ENCODE measurements at places on chromosomes 11 and 22.

DNA sequence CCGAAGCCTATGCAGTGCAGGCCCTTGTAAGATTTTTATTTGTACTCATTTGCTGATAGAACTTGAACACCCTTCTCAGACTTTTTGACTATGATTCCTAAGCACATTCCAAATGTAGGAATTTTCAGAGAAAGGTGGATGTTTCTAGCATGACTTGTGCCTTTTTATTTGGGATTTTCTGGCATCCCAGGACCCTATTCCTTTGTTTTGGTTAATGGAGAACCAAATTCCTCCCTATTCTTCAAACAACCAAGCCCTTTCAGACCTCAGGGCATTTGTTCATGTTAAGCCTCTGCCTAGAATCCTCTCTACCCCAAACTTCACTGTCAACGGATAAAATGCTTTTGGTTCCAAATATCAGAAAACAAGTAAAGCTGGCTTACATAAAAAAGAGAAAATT lies 371.1 kb downstream of the DDX10 start:
- DNase-seq = no peak

DNA sequence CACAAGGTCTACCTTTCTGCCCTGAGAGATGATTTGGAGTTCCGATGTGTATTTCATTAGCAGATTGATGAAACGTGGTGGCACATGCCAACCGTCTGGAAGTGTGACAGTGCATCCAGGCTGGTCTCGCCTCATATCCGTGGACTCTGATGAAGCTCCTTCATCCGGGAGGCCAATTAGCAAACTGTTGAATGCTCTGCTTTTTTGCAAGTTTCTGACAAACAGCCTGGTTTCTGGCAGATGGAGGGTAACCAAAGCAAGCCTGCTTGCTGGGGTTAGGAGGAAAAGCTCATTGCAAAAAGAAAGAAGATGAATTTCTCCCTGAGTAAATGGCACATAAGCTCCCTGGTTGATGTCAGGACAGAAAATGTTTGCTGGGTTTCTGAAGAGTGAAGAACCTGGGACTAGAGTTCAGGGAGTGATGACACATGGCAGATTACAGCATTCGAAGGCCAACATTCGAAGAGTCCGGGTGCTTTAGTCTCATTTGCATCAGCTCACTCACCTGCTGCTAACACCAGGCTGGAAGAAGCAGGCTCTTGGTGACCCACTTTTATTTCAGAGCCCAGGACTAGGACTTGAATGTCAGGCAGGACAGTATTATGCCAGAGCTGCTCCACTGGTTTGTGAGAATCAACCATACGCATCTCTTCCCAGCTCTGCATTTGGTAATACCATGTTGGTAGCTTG lies 135.9 kb upstream of the TTC12 start:
- DNase-seq = no peak

DNA sequence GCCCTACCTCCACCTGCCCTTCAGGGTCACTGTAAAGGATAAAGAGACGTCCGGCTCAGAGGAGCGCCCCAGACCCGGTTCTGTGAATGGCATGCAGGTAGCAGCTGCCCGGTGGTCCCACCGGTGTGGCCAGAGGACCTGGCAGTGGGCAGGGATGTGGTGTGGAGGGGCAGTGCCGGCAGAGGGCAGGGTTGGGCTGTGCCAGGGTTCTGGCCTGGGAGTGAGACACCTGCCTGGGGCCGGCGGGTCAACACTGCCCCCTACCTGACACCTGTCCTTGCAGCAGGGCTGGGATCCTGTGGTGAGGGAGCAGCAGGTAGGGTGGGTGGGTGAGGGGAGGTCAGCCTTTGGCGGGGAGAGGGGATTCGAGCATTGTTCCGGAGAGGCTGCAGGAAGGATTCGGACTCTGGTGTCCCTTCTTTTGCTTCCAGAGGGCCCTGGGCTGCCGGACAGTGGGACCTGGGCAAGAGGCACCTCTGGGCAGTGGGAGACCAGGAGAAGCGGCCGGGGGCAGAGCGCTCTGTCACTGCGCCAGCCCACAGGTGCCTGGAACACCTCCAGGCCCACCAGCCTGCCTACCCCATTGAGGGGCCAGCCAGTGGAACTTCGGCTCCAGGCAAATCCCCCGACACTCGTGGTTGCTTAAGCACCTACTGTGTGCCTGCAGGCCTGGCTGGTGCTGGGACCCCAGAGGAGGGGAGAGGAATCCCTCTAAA lies 1.6 kb upstream of the PHLDA2 start:
- peak; percentile 58 for DNase-seq

DNA sequence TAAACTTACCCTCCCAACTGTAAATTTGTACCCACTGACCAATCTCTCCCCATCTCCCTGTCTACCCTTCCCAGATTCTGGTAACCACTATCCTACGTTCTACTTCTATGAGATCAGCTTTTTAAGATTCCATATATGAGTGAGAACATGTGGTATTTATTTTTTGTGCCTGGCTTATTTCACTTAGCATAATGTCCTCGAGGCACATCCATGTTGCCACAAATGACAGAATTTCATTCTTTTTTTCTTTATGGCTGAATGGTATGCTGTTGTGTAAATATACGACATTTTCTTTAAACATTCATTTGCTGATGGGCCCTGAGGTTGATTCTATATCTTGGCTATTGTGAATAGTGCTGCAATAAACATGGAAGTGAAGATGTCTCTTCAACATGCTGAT lies 74.7 kb upstream of the RRM1 start:
- DNase-seq = no peak

DNA sequence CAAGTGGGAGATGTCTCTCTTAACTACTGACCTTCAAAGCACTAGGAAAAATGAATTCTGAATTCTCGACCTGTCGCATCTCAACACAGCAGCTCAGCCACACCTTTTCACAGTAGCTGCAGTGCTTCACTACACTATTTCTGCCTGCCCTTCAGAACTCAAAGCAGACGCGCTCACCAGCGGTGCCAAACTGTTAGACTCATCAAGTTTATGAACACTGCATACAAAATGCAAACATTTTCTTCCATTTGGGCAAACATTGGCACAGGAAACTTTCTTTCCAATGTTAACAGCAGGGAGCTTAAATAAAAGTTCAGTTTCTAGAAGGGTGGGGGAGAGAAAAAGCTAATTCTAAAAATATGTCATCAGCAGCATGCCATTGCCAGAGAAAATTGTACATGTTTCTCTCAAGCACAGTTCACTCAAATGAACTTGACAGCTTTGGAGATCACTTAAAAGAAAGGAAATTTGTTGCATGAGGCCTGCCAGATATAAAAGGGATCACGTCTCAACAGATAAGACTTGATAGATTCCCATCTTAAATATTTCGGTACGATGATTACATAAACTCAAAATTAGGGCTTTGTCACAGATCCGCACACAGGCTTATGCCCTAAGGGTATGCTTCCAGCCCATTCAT lies 82.7 kb downstream of the CADM1 start:
- DNase-seq = no peak

DNA sequence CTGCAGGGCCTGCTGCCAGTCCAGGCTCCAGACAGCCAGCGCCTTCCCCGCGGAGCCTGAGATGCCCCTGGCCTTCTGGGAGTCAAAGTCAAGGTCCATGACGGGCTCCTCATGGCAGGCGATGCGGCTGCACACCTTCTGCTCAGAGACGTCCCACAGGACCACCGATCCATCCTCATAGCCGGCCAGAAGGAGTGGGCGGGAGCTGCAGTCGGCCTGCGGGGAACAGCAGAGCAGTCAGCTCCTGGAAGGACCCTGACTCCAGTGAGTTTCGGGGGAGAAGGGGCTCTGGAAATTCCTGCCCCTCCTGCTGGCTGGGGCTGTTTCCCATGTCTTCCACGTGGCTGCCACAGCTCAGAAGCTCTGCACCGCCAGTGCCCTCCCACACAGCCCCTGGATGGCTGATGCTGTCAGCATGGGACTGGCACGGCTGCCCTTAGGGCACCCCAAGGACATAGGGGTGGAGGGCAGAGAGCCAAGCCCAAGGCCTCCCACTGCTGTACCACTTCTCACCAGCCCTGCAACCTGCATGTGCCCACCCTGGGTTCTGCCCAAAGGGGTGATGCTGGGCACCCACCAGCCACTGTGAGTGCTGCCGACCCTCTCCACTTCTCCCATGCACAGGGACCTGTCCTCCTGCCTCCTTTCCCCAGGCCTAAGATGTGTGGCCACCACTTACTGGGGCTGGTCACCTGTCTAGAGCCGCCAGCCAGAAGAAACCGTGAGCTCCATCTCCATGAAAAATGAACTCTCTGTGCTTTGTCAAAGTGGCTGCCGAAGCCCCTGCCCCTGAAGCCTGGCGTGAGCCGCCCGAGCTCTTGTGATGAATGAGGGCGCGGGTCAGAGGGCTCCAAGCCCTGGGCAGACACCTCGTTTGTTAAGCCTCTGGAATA lies 41.7 kb downstream of the TBX1 start:
- no peak for DNase-seq

- no peak for DNase-seq
Observed at GRCh38 chr11:77401486-77402217, 72.2 kb downstream of the PAK1 start.

Measured in CD4-positive, alpha-beta T cell treated with Interleukin-2 at 100 ng/mL for 4 hours (primary cell).